Fibroblast of skin of right biceps (primary cell): ENCODE measurements at places on chromosomes 16 and 17.
A peak's percentile ranks its signal among the peaks of the same experiment; 100 is the strongest.

GRCh38 chr17:57872536-57872935, 22.7 kb upstream of the MRPS23 start:
- DNase-seq = no peak

GRCh38 chr17:10640475-10640874, 16.6 kb downstream of the MYH3 start:
- DNase-seq = peak; percentile 47

GRCh38 chr17:82630212-82630611, 18.0 kb downstream of the WDR45B start:
- no peak for DNase-seq

GRCh38 chr17:37478187-37478586, 11.5 kb upstream of the DUSP14 start:
- peak; percentile 64 for DNase-seq

- no peak for DNase-seq
Measured at GRCh38 chr16:88901718-88902337, 35.4 kb upstream of the PABPN1L start.

- DNase-seq = peak; percentile 72
Measured at GRCh38 chr17:41579484-41580243, 7.0 kb downstream of the KRT14 start.

- no peak for DNase-seq
Measured at GRCh38 chr17:60508384-60508980, 17.6 kb downstream of the APPBP2 start.

GRCh38 chr16:51399908-51400670, 249.0 kb upstream of the SALL1 start:
- no peak for DNase-seq

GRCh38 chr16:84940670-84941551, 70.4 kb downstream of the ZDHHC7 start:
- peak; percentile 50 for DNase-seq

DNA sequence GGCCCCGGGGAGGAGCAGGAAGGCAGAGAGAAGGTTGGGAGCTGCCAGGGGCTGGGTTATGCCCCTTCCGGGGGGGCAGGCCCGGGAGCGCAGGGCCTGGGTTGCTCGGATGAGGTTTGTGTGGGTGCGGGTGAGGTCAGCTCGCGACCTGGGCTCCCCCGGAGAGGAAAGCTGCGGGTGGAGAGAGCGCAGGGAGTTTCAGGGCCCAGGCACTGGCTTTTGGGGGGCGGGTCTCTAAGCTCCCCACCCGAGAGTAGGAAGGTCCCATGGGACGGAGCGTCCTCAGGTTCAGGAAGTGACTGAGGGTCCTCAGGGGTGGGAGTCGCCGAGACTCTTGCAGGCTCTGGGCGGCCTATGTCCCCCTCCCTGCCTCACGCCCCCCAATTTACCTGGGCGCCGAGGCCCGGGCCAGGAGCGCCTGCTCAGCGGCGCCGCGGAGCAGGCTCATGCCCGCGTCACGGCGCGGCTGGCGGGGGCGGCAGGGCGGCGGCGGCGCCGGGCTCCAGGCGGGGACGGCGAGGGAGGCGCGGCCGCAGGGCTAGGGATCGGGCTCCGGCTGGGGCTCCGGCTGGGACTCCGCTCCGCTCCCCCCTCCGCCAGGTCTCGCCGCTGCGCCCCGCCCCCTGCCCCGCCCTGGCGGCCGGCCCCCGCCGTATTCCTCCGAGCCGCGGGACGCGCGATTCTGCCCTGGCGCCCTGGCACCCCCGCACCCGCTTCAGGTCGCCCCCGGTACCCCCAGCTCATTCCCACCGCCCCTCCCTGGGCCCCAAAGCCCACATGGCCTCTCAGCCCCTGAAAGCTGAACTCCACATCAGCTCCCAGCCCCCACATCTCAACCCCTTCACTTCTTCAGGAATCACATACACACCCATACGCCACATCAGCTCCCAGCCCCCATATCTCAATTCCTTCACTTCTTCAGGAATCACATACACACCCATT, at the start of gene DOK4:
DOK4 (minus strand) TSS at position 578 of the 942 bp plus-strand sequence. CDS start 6,986 bp downstream, outside the sequence.
- peak; percentile 73 for DNase-seq

- no peak for DNase-seq
Measured at GRCh38 chr16:66385415-66385814, 18.9 kb downstream of the CDH5 start.

DNA sequence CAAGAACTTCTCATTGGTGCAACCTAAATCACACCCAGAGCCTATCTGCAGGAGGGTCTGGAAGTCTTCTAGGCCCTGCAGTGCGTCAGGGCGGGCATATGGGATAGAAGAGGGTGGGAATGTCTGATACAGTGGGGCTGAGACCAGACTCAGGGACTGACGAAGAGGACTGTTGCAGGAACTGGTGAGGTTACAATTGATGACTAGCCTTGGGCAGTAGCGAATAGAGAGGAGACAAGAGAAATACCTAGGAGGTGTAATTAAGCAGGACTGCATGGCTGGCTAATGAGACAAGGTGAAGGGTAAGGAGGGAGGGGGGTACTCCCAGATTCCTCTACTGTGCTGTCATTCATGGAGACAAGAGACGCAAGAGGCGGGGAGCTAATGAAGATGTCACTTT, 91.3 kb downstream of the WWP2 start:
- no peak for DNase-seq

DNA sequence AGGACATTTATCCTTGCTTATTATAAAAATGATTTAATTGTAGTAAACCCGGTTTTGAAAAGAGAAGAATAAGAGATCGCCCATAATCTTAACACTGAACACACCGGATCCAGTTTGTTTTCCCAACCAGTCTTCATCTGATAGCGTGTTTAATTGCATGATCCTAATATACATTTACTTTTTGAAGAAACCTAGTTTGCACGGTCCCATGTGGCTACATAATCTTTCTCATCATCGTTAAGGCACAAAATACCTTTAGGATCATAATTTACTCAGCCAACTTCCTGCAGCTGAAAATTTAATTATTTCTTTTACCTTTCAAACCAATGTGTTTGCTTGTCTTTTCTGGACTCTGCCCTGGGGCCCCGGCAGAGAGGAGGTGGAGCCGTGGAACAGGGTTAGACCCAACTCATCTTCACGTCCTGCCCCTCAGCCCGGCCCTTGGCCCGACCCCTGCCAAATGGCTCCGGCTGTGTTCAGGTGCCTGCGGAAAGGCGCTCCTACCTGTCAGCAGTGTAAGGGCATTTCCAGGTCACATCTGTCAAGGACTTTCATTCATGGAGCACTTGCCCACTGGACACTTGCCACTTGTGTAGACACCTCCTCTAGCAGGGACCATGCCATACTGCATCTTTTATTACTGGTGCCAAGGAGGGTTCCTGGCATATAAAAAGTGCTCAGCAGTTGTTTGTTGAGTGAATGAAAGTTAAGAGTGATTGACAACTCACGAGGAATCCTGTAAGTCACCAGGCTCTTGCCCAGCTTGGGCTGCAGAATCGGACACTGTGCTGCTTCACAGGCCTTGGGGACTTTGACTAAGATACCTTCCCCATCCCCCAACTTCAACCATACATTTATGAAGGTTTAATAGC, 28.6 kb downstream of the SMARCE1 start:
- DNase-seq = no peak

DNA sequence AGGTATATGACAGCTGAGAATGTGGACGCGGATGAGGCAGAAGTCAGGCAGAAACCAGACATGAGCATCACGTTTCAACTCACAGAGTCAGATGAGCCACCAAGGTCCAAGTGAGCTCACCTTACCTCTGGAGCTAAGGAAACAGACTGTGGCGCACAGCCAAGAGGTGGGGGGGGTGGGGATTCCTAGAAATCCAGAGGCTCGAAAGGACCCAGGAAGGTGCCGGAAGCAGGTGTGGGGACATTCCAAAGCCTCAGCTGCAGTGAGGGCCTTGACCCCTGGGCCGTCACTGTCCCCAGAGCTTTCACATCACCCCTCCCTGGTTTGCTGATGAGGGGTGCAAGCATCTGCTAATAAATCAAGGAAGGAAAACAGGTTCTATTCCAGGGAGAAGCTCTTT, 29.3 kb upstream of the RCVRN start:
- no peak for DNase-seq

DNA sequence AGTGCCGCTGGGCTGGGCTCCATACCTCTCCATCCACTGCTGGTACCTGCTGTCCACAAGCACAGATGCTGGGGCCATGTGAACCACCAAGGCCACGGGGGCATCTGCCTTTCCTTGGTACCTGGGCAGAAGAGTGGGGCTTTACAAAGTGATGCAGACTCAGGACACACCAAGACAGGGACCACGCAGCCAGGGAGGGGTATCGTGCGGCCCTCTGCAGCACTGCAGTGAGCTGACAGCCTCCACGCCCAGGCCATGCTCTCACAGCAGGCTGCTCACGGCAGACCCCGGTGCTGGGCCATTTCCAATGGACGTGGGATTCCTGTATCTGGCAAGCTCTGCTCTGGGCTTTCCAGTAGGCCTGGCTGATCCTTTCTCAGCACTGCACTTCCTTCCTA, 14.4 kb downstream of the ELAC2 start:
- no peak for DNase-seq

GRCh38 chr17:8552577-8553320, 77.8 kb downstream of the MYH10 start:
- peak; percentile 59 for DNase-seq

DNA sequence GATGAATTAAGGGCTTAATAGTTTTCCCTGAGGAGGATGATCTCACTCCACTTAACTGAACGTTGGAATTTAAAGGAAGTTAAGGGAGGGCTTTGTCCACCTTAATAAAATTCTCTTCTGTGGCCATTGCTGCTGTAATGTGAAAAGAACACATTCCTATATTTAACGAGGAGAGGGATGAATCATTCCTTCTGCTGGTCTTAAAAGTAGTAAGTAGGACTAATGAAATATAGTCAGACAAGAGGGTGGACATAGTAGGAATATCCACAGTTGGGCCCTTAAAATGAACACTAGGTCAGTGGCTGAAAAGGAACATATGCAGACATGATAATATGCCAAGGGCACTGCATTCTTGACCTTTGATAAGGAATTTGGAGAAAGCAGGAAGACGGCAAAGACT, 405.6 kb downstream of the PMP22 start:
- peak; percentile 72 for DNase-seq

DNA sequence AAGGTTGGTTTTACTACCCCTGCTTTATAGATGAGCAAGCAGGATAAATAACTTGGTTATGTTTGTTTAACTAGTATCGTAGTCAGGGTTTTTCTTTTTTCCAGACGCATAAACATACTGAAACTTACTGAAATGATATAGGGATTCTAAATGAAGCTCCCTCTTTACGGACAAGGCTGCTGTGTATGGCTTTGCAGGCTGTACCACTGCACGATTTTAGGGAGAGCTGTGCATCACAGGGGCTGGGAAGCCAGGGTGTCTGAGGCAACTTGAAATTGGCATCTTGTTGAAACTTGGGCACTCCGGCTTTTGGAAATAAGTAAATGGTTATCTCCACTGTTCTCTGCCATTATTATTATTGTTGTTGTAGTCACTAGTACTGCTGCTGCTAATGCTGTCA, 218.1 kb upstream of the CDH8 start:
- DNase-seq = no peak

DNA sequence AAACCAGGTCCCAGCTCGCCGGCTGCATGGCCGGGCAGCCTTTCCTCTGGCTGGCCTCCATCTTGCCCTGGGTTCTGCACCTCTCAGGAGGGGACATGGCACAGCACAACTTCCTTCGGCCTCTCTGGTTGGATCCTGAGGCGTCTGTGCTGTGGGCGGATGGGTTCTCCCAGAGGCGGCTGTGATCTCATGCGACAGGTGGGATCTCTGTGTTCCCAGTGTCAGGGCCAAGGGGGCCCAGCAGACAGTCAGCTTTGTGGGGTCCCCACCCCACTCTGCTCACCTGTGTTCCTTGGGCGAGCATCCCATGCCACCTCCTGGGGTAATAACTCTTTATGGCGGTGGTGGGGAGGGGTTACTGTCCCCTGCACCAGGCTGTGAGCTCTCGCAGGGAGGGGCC, 35.8 kb downstream of the FA2H start:
- DNase-seq = no peak

DNA sequence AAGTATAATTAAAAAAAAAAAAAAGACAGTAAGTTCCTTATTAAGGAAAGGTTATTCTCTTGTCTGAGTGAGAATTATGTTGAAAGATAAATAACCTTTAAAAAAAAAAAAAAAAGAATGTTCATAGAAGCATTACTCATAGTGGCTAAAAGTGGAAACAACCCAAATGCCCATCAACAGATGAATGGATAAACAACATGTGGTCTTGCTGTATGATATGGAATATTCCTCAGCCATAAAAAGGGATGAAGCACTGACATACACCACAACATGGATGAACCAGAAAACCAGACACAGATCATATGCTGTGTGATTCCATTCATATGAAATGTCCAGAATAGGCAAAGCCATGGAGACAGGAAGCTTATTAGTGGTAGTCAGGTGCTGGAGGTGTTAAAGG, 9.2 kb upstream of the CCNF start:
- DNase-seq = no peak

DNA sequence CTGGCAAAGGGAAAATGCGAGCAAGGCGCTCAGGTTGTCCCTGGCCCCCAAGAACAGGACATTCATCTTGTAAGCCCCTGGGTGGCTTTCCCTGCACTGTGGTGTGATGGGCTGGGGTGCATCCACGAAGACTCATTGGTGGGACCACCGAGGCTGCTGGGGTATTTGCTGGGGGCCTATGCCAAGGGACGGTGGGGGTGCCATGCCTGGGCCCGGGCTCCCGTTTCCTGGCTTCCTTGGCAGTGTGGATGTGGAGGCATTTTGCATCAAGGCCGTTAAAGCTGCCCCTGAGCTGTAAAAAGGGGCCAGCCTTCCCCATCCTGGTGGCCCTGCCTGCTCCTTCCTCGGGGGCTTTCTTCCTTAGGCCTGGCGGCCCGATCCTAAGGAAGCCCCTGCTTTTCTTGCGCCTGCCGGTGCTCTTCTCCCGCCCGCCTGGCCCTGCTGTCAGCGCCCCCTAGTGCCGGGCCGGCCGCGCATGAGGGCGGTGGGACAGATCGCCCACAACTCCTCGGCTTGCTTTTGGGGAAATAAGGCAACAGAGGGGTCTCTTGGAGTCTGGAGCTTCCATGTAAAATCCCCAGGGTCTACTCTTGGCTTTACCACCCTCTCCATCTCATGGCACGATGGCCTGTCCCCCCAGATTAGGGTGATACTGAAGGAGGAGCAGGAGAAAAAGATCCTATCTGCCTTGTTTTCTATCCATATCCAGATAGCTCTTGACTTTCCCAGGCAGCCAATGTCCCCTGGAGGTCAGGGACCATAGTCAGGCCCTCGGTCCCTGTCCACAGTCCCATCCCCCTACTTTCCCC, 9.8 kb upstream of the TBX2 start:
- no peak for DNase-seq

- DNase-seq = no peak
Measured at GRCh38 chr17:71149607-71150006, 971.2 kb upstream of the SOX9 start.

GRCh38 chr16:9033125-9033830, 58.2 kb upstream of the HAPSTR1 start:
- DNase-seq = peak; percentile 62

- no peak for DNase-seq
Measured at GRCh38 chr17:4636474-4637100, 4.9 kb downstream of the ALOX15 start.

- DNase-seq = no peak
Measured at GRCh38 chr17:78785663-78786057, 3.6 kb upstream of the CYTH1 start.

- DNase-seq = peak; percentile 35
Measured at GRCh38 chr16:48536614-48537200, 73.3 kb downstream of the N4BP1 start.

GRCh38 chr16:88352261-88353200, 30.2 kb upstream of the ZNF469 start:
- no peak for DNase-seq

GRCh38 chr16:2468233-2468724, 2.8 kb upstream of the NTN3 start:
- DNase-seq = no peak

GRCh38 chr17:63082952-63083351, 116.9 kb downstream of the TANC2 start:
- peak; percentile 60 for DNase-seq
